ENCODE measurements at places on chromosomes 6 and 20. TPM values are rescaled to one million over a fixed set of nuclear protein-coding genes. Genes with fewer than 3 reads are reported as not detected.

GRCh38 chr6:139308286-139308916 lies 16.6 kb upstream of the TXLNB start:
- DNase-seq = no peak
- no peaks in the 10 kb centered on the region for H3K27me3 ChIP-seq
- H3K4me1 ChIP-seq = peaks cover 9% of the 10 kb centered on the region
- no peak overlapping the region for H3K4me3 ChIP-seq
- H3K36me3 ChIP-seq = no peaks in the 10 kb centered on the region

DNA sequence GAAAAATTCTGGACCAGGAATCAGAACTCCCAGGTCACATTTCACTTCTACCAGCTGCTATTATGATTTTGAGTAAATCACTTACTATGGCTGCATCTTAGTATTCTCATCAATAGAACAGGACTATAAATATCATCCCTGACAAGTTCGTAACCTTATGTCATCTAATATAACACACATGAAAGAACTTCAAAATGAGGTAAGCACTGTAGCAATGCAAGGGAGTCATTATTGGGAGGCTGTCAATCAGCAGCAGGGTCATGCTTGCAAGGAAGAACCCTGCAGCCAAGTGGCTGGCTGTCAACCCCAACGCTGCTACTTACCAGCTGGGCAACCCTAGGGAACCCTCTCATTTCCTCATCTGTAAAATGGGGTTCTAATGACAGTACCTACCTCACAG lies 123.3 kb upstream of the B3GAT2 start:
- no peak for DNase-seq
- no peaks in the 10 kb centered on the region for H3K27me3 ChIP-seq
- H3K36me3 ChIP-seq = no peaks in the 10 kb centered on the region
- no peak overlapping the region for H3K27ac ChIP-seq
- peaks cover 12% of the 10 kb centered on the region for H3K4me1 ChIP-seq

DNA sequence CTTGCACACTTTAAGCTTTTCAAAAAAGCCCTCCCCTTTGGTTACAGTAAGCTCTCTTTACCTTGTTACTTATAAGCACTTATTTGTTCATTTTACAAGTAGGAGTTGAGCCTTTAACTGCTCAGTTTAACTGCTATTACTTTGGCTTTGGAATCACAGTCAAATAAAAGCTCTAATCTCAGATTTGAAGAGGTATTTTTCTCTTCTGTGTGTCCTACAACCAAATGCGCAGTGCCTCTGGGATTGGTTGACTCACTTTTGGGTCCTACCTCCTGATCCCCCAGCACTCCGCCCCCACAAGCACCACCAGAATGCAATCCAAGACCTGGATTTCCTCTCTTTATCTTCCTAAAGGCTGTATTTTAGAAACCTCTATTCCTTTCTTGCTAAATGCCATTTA lies 2.5 kb downstream of the NCOA7 start:
- no peaks in the 10 kb centered on the region for H3K27me3 ChIP-seq
- no peak overlapping the region for H3K4me3 ChIP-seq
- DNase-seq = peak; percentile 74
- H3K36me3 ChIP-seq = no peaks in the 10 kb centered on the region

GRCh38 chr20:53202777-53203176 lies 230.6 kb downstream of the TSHZ2 start:
- no peaks in the 10 kb centered on the region for H3K27me3 ChIP-seq
- no peak overlapping the region for H3K27ac ChIP-seq
- no peak overlapping the region for H3K4me3 ChIP-seq
- H3K4me1 ChIP-seq = peaks cover 10% of the 10 kb centered on the region
- no peak for DNase-seq

- no peak overlapping the region for H3K27ac ChIP-seq
- H3K27me3 ChIP-seq = no peaks in the 10 kb centered on the region
- H3K4me1 ChIP-seq = no peaks in the 10 kb centered on the region
- H3K36me3 ChIP-seq = no peaks in the 10 kb centered on the region
- no peak overlapping the region for H3K4me3 ChIP-seq
Measured at GRCh38 chr6:44829836-44830235, 442.3 kb downstream of the CDC5L start.

GRCh38 chr6:4909063-4909706 lies 94.7 kb downstream of the RPP40 start:
- H3K36me3 ChIP-seq = no peaks in the 10 kb centered on the region
- no peak for DNase-seq
- H3K27ac ChIP-seq = no peak overlapping the region
- peaks cover 24% of the 10 kb centered on the region for H3K4me1 ChIP-seq

DNA sequence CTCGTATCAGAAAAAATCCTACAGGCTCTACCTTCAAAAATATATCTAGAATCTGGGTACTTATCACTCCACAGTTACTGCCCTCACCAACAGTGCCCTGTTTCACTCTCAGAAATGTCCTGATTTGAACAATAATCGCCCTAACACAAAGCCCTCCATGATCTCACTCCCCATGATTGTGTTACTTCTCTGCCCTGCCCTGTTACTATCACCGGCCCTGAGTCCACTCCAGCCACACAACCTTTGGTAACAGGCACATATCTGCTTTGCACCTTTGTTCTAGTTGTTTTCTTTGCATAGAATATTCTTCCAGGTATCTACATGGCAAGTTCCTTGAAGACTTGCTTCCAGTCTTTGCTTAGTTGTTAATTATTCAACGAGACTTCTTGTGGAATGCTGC lies 142.0 kb downstream of the ARHGAP18 start:
- no peak overlapping the region for H3K27ac ChIP-seq
- H3K36me3 ChIP-seq = no peaks in the 10 kb centered on the region
- DNase-seq = no peak
- H3K27me3 ChIP-seq = no peaks in the 10 kb centered on the region

GRCh38 chr6:18260448-18261106 lies 3.8 kb downstream of the DEK start:
- H3K4me3 ChIP-seq = no peak overlapping the region
- peaks cover 9% of the 10 kb centered on the region for H3K4me1 ChIP-seq

DNA sequence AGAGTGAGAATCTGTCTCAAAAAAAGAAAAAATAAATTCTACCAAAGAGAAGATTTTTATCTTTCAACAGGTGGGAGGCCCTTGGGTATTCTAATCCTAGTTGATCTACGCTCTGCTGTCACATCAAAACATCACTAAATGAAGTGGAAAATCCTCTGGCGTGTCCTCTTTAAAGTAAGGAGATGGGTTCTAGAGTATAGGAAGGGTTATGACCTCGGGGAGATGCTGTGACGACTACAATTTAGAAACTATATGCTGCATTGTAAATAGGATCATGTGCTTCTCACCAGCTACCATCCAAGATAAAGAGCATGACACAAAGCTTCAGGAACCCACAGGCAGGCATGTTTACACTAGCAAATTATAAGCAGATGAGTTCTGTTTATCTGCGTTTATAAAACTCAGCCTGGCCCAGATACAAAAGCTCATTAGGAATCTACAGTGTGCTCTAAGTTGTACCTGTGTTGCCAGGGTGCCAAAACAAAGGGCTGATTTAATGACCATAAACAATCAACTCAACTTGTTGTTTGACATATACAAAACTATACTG lies 197.1 kb upstream of the PLN start:
- DNase-seq = no peak
- no peak overlapping the region for H3K27ac ChIP-seq
- no peaks in the 10 kb centered on the region for H3K36me3 ChIP-seq

DNA sequence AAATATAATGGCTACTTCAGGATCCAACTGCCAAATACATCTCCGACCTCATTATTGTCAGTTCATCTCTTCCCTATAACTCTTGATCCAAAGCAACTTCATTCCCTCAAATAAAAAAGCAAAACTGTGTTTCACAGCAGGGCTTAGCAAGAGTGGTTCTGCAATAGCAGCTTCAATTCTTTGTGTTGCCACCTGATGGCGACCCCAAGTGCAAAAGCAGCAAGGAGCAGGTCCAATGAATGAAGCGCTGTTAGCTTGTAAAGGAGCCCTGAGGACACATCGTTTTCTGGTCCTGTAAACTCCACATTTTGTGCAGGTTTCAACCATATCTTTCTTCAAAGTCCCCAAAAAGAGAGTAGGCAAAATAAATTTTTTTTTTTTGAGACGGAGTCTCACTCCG lies 19.6 kb downstream of the RTN4IP1 start:
- no peak overlapping the region for H3K4me3 ChIP-seq
- H3K4me1 ChIP-seq = no peaks in the 10 kb centered on the region
- DNase-seq = no peak
- no peaks in the 10 kb centered on the region for H3K27me3 ChIP-seq

DNA sequence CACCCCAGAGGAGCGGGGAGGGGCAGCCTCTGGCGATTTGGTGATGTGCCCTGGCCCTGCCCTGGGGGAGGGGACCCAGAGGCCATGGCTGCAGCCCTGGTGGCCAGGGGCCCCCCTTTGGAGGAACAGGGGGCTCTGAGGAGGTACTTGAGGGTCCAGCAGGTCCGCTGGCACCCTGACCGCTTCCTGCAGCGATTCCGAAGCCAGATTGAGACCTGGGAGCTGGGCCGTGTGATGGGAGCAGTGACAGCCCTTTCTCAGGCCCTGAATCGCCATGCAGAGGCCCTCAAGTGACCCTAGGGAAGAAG lies 10.9 kb downstream of the NFKBIL1 start:
- H3K27me3 ChIP-seq = no peaks in the 10 kb centered on the region
- DNase-seq = no peak
- H3K36me3 ChIP-seq = peaks cover 40% of the 10 kb centered on the region
- H3K27ac ChIP-seq = peak overlapping the region; percentile 76
- H3K4me3 ChIP-seq = no peak overlapping the region

- DNase-seq = no peak
- H3K4me3 ChIP-seq = no peak overlapping the region
- no peak overlapping the region for H3K27ac ChIP-seq
- no peaks in the 10 kb centered on the region for H3K36me3 ChIP-seq
- no peaks in the 10 kb centered on the region for H3K4me1 ChIP-seq
Measured at GRCh38 chr20:44832724-44833123, 22.4 kb upstream of the RIMS4 start.

The TMEM151B gene
- not detected for total RNA-seq

The GNRH2 gene
- total RNA-seq = not detected

The KCNK16 gene
- not detected for total RNA-seq

The TTI1 gene
- total RNA-seq = 15.0 TPM

The KIF25 gene
- not detected for total RNA-seq

The VWA7 gene
- 0.17 TPM for total RNA-seq

The PTPRT gene
- total RNA-seq = 0.25 TPM
